ENCODE measurements at places on chromosomes 2 and 18.

GRCh38 chr2:145752091-145752806 lies 1232.3 kb upstream of the ZEB2 start:
- H3K36me3 ChIP-seq: no peaks in the 10 kb centered on the region
- no peaks in the 10 kb centered on the region for H3K27me3 ChIP-seq
- H3K27ac ChIP-seq: no peak overlapping the region

GRCh38 chr2:134669731-134670669 lies 48.8 kb downstream of the TMEM163 start:
- no peaks in the 10 kb centered on the region for H3K36me3 ChIP-seq
- peak overlapping the region; percentile 42 for H3K4me3 ChIP-seq
- DNase-seq: peak; percentile 45

DNA sequence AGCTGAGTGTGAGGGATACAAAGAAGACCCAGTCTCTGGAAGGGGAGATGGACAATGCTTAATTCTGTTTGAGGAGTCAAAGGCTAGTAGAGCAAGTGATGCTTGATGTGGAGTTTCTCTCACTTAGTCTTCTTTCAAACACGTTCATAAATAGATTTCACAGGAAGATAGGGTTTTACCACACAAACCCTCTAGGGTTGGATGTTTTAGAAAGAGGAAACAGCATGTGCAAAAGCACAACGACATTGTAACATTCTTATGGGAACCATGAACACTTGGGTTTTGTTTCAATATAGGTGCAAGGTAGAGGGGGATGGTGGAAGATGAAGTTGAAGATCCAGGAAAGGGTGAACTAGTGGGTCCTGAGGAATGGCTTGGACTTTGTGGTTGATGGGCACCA lies 10.8 kb upstream of the EFEMP1 start:
- no peak for DNase-seq
- no peak overlapping the region for H3K27ac ChIP-seq
- H3K4me3 ChIP-seq: no peak overlapping the region
- H3K27me3 ChIP-seq: no peaks in the 10 kb centered on the region
- no peaks in the 10 kb centered on the region for H3K4me1 ChIP-seq

- no peak overlapping the region for H3K4me3 ChIP-seq
- no peak for DNase-seq
- H3K27ac ChIP-seq: no peak overlapping the region
- H3K27me3 ChIP-seq: no peaks in the 10 kb centered on the region
Measured at GRCh38 chr18:72542342-72542741, 1.8 kb downstream of the CBLN2 start.

DNA sequence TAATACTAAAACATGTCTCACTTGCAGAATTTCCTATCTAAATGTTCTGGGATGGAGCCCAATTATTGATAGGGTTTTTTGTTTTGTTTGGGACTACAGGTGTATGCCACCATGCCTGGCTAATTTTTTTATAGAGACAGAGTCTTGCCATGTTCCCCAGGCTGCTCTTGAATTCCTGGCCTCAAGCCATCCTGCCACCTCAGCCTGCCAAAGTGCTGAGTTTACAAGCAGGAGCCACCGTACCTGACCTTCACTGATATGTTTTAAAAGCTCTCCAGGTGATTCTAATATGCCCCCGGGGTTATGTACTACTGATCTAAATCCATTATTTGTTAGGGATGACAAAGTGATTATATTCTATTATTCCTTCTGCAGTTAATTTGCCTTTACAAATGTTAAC lies 2.2 kb downstream of the ELAC1 start:
- H3K27me3 ChIP-seq: no peaks in the 10 kb centered on the region
- DNase-seq: no peak
- peaks cover 9% of the 10 kb centered on the region for H3K4me1 ChIP-seq
- no peak overlapping the region for H3K4me3 ChIP-seq
- H3K27ac ChIP-seq: no peak overlapping the region

DNA sequence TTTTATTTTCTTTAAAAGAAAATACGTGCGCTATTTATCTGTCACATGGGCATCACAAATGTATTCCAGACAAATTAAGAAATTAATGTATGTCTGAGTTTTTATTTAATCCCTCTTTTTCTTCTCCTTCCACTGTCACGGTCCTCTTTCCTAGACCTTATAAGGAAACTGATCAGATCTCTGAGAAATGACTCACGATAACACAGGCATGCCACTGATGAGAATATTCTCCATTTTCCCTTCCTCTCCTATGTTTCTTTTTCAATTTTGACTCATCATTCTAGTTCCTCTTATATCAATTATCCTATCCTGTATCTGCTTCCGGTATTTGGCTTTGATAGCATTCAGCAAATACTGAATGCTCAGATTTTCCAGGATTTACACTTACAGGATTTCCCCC lies 121.8 kb downstream of the DSC3 start:
- H3K27me3 ChIP-seq: no peaks in the 10 kb centered on the region
- no peak overlapping the region for H3K27ac ChIP-seq
- no peaks in the 10 kb centered on the region for H3K36me3 ChIP-seq
- H3K4me3 ChIP-seq: no peak overlapping the region

DNA sequence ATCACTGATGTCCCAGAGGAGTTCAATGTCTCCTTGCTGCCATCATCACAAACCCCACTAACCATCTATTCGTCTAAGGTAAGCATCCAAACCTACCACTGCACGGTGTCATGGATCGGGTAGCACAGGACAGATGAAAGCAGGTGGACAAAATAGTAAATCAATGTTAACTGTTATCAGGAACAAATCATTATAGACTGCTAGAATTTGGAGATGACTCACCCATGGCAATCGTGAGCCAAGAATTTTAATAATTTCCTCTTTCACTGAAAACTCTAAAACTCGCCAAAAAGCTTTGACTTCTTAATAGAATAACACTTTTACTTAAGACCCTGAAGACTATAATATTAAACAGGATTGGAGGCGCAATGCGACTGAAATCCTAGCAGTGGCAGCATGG lies 33.7 kb upstream of the BZW1 start:
- no peaks in the 10 kb centered on the region for H3K36me3 ChIP-seq
- H3K4me3 ChIP-seq: no peak overlapping the region
- H3K4me1 ChIP-seq: no peaks in the 10 kb centered on the region
- no peak overlapping the region for H3K27ac ChIP-seq
- H3K27me3 ChIP-seq: no peaks in the 10 kb centered on the region

DNA sequence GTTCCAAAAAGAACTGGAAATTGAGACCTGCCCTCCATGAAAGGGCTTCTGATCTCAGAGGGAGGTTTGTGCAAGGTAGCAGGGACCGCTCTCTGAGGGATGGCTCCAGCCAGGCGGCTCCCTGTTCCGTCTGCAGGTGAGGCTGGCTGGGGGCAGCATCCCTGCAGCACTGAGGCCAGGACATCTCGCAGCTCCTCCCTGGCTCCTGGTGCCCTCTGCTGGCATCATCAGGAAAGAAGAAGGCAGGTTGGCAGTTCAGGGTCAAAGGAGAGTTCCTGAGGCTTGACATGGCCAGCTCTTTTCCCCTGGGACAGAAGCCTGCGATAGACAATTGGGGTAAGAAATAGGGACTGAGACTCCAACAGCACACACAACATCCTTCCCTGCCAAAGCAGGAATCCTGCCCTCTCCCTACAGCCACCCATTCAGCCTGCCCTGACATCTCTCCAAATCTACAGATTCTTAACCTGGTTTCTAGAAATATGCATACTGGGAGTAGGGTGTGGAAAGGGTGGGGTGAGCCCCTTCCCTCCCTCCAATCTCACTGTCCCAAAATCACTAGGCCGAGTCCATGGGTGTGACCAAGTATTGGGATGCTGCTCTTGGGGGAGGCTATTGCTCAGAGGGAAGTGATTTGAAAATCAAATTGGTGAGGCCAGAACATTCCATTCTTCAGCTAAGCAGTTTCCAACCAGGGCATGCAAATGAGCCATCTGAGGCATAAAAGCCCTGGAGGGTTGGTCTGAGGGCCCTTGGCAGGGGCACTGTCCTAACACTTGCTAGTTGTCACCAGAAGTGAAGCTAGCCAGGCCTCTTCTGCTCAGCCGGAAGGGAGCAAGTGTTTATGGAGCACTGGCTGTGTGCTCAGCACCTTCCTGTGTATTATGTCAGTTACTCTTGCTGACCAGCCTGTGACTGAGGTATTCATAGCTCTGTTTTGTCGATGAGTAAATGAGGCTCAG lies 185.4 kb downstream of the TFCP2L1 start:
- DNase-seq: no peak
- no peaks in the 10 kb centered on the region for H3K36me3 ChIP-seq
- H3K4me1 ChIP-seq: no peaks in the 10 kb centered on the region

GRCh38 chr2:227817850-227818674 lies 4.4 kb downstream of the CCL20 start:
- H3K27me3 ChIP-seq: no peaks in the 10 kb centered on the region
- H3K4me3 ChIP-seq: no peak overlapping the region
- no peak overlapping the region for H3K27ac ChIP-seq
- no peaks in the 10 kb centered on the region for H3K36me3 ChIP-seq

GRCh38 chr18:55124078-55124763 lies 165.0 kb upstream of the CCDC68 start:
- H3K27ac ChIP-seq: no peak overlapping the region
- no peaks in the 10 kb centered on the region for H3K4me1 ChIP-seq
- H3K36me3 ChIP-seq: no peaks in the 10 kb centered on the region
- DNase-seq: no peak

GRCh38 chr18:57798713-57799373 lies 4.3 kb downstream of the ATP8B1 start:
- H3K27me3 ChIP-seq: peaks cover 8% of the 10 kb centered on the region
- no peak overlapping the region for H3K27ac ChIP-seq
- no peak overlapping the region for H3K4me3 ChIP-seq
- H3K36me3 ChIP-seq: no peaks in the 10 kb centered on the region
- DNase-seq: no peak

- no peaks in the 10 kb centered on the region for H3K4me1 ChIP-seq
- H3K4me3 ChIP-seq: no peak overlapping the region
- no peaks in the 10 kb centered on the region for H3K27me3 ChIP-seq
- DNase-seq: no peak
- H3K36me3 ChIP-seq: no peaks in the 10 kb centered on the region
- H3K27ac ChIP-seq: no peak overlapping the region
Measured at GRCh38 chr18:9994701-9995235, 81.0 kb downstream of the VAPA start.

DNA sequence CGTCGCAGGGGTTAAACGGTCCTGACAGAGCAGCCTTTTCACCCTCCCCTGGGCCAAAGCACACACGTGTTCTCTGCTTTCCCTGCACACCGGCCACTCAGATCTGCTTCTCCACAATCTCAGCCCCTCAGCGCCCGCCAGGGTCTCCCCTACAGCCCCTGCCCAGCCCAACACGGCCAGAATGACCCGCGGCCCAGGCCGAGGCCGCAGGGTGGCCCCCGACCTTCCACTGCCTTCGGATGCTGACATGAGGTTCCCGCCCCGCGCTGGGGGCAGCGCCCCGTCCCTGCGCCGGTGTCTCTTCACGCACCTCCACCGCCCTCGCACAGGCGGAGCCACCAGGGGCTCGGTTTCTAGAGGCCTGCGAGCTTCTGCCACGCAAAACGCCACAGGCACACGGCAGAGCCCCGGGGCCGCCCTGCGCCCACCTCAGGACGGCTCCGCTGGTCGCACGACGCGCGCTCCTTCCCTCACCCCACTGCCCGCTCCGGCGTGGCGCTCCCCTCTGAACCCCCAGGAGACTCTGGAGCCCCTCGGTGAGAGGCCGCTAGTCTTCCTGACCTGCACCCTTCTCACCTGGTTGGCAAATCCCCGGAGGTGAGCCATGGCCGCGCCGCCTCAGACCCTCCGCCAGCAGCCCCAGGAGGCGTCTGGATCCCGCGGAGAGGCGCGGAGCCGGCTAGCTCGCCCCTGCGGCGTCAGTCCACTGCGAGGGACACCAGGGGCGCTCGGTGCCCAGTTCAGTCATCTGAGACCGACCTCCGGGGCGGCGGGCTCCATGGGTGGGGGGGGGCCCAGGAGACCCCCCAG lies 749 bp downstream of the STK25 start:
- peak; percentile 30 for DNase-seq
- H3K4me1 ChIP-seq: peaks cover 16% of the 10 kb centered on the region
- peak overlapping the region; percentile 53 for H3K4me3 ChIP-seq
- no peaks in the 10 kb centered on the region for H3K27me3 ChIP-seq
- H3K27ac ChIP-seq: peak overlapping the region; percentile 24

DNA sequence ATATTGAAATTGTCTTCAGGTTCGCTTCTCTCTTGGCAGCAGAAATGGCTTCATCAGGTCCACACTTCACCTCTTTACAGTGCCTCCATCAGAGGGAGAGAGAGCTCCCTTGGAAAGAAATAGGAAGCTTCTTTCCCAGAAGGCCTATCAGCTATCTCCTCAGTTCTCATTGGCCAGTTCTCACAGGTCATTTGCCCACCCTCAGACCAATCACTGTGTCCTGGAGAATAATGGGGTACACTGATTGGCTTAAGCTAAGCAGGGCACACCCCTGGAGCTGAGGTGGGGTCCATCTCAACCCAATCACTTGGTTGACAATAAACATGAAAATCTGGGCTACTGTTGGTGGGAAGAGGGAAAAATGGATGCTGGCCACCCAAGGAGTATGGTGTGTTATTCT lies 5.2 kb downstream of the GNLY start:
- H3K27me3 ChIP-seq: no peaks in the 10 kb centered on the region
- no peak for DNase-seq
- H3K27ac ChIP-seq: no peak overlapping the region
- H3K36me3 ChIP-seq: no peaks in the 10 kb centered on the region
- no peaks in the 10 kb centered on the region for H3K4me1 ChIP-seq

- DNase-seq: no peak
- H3K4me3 ChIP-seq: no peak overlapping the region
- peaks cover 4% of the 10 kb centered on the region for H3K27me3 ChIP-seq
- H3K36me3 ChIP-seq: no peaks in the 10 kb centered on the region
- peaks cover 10% of the 10 kb centered on the region for H3K4me1 ChIP-seq
Measured at GRCh38 chr2:60837123-60837522, 44.3 kb upstream of the REL start.

- H3K27me3 ChIP-seq: no peaks in the 10 kb centered on the region
- no peak overlapping the region for H3K27ac ChIP-seq
- H3K4me1 ChIP-seq: no peaks in the 10 kb centered on the region
- DNase-seq: no peak
Measured at GRCh38 chr2:239189711-239190131, 211.1 kb downstream of the HDAC4 start.

GRCh38 chr2:19819097-19820065 lies 82.4 kb downstream of the TTC32 start:
- no peak overlapping the region for H3K27ac ChIP-seq
- H3K4me1 ChIP-seq: no peaks in the 10 kb centered on the region
- no peaks in the 10 kb centered on the region for H3K27me3 ChIP-seq
- no peak for DNase-seq
- no peaks in the 10 kb centered on the region for H3K36me3 ChIP-seq
- no peak overlapping the region for H3K4me3 ChIP-seq

- no peaks in the 10 kb centered on the region for H3K4me1 ChIP-seq
- no peak for DNase-seq
- no peak overlapping the region for H3K27ac ChIP-seq
- H3K4me3 ChIP-seq: no peak overlapping the region
- H3K27me3 ChIP-seq: no peaks in the 10 kb centered on the region
Measured at GRCh38 chr2:223797037-223797436, 40.3 kb downstream of the AP1S3 start.

GRCh38 chr2:129118296-129118695 lies 799.6 kb upstream of the HS6ST1 start:
- no peak overlapping the region for H3K27ac ChIP-seq
- no peaks in the 10 kb centered on the region for H3K27me3 ChIP-seq
- no peaks in the 10 kb centered on the region for H3K4me1 ChIP-seq
- DNase-seq: no peak

- H3K4me1 ChIP-seq: no peaks in the 10 kb centered on the region
- no peak overlapping the region for H3K27ac ChIP-seq
- DNase-seq: no peak
- no peaks in the 10 kb centered on the region for H3K36me3 ChIP-seq
- H3K27me3 ChIP-seq: no peaks in the 10 kb centered on the region
Measured at GRCh38 chr2:1609485-1610095, 134.7 kb downstream of the PXDN start.

Measured in CD8-positive, alpha-beta memory T cell (primary cell).